T47D (cell line): ENCODE measurements at places on chromosomes 3 and 15.

GRCh38 chr15:91099616-91099994 is 452 bp upstream of the SV2B start:
- DNase-seq, result no peak

DNA sequence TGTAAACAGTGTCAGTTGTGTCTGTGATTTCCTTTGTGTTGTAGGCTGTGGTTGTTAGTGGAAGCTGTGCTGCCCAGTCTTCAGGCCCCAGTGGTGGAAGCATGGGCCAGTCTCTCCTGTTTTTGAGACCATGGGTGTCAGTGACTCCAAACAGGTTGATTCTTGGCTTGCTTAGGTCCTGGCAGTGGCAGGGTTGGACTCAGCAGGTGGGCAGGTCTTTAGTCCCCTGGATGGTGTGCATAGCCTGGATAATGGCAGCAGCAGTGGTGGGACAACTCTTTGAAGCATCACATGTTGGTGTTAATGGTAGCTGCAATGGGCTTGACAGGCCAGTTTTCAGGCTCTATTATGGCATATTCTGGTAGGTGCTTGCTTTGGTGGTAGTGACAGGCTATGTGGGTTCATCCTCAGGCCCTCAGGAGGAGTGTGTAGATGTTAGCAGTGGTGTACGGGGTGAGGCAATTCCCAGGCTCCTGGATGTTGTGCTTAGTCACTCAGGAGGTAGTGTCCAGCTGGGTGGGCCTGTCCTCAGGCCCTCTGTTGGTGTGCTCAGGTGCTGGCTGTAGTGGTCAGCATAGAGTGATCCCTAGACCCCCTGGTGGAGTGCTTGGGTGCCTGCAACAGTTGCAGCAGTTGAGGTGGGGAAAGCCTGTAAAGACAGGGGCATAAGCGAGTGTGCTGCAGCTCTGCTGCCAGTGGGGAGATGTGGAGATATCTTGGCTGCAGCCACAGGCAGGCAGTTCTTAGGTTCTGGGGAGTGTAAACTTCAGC is 596.7 kb downstream of the PDCD6IP start:
- no peak for DNase-seq

DNA sequence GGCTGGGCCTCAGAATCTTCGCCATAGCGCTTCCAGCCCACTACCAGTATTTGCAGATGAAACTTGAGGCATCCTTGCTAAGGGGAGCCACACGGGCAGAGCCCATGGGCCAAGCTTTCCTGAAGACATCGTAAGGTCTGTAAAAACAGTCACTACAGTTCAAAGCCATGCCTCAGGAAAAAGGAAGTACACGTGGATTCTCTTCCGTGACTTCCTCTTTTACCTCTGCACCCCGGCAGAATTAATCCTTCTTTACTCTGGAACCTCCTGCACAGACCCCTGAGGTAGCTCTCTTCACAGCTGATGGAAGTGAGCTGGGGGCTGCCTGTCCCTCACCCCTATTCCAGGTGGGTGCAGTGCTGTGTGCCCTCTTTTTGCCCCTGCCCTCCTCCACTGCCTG is 129.2 kb downstream of the CHDH start:
- no peak for DNase-seq

DNA sequence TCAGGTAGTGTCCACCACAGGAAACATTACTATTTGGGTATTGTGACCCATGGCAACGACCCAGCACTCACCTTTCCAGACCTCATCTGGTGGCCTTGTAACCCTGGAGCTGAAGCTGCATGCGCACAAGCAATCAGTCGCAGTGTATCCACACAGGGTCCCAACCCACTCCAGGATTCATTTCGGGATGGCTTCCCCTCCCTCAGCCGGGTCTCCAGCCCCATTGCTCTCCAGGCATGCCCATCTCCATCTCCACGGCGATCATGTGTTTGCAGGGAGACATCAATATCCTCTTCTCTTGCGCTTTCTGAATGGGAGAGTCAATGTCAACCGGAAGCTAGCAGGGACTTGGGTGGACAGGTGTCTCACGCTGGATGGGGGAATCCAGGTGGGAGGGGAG is 35.2 kb downstream of the GOLGA6L2 start:
- no peak for DNase-seq

DNA sequence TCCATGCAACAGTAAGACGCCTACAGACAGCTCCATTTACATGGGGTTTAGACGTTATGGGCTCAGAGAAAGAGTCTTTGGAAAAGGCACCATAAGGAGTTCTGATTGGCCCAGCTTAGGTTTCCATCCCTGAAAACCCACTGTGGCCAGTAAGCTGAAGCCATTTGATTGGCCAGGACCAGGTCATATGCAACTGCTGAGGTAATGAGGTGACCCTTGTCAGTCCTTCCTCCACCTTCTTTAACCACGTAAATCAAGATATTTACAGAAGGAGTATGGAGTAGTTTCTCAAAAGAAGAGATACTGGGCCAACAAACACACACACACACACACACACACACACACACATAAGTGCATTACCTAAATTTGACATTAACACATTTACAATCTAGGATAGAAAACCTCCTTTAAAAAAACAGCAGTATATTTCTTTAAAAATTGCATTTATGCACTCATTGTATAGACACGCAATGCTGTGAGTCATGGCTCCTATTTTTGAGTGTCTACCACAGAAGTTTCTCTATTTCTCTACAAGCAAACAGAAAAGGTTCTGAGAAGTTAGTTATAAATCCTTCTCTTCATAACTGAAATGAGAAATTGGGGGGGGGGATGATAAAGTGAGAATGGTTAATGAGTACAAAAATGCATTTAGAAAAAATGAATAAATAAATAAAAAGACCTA is 16.3 kb upstream of the MB21D2 start:
- DNase-seq, result no peak

GRCh38 chr3:191425322-191425734 is 35.6 kb upstream of the PYDC2 start:
- DNase-seq, result no peak

- DNase-seq, result no peak
These were observed 33.9 kb downstream of the MYO5C start for GRCh38 chr15:52261498-52262242.

- no peak for DNase-seq
These were observed 490.0 kb downstream of the NAALADL2 start for GRCh38 chr3:175349168-175349567.

DNA sequence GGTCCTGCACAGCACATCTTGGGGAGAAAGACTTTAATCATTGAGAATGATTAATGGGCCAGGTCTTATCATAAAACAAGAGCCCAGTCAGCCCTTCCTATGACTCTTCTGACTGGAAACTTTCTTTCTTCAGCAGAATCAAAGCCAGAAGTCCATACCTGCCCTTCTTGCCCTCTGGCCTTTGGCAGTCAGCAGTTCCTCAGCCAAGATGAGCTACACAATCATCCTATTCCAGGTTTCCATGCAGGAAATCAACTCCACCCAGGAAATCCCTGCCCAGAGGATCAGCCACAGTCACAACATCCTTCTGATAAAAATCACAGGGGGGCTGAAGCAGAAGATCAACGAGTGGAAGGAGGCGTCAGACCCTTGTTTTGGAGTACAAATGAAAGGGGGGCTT is 26.9 kb downstream of the ZNF589 start:
- DNase-seq, result no peak

- DNase-seq, result no peak
These were observed 49.3 kb downstream of the UACA start for GRCh38 chr15:70714015-70714414.

GRCh38 chr3:135034891-135035440 is 239.9 kb downstream of the EPHB1 start:
- DNase-seq, result no peak

DNA sequence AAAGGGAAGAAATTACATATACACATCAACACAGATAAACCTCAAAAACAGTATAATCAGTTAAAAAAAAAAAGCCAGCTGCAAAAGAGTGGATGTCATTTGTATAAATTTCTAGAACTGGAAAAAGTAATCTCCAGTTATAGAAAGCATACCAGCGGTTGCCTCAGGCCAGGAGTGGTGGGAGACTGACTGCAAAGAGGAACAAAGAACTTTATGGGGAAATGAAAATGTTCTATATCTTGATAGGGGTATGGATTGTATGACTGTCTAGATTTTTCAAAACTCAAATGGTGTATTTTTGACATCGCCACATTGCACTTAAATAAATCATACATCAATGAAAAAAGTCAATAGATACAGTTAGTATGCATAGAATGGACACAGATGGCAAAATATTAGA is 241.6 kb downstream of the SCAPER start:
- no peak for DNase-seq

- no peak for DNase-seq
These were observed 343.0 kb downstream of the MFSD1 start for GRCh38 chr3:159144891-159145290.
